Temporal lobe (tissue), 4 donors: ENCODE measurements at places on chromosomes 6 and 20. TPM values are rescaled to one million over a fixed set of nuclear protein-coding genes. Genes with fewer than 3 reads are reported as not detected.

Gene SH3BGRL2
- 16.5 TPM for total RNA-seq

Gene NKAIN2
- 115 TPM for total RNA-seq

Gene SLC26A8
- total RNA-seq = 3.2 TPM

Gene MOG
- 0.25 TPM for total RNA-seq

Gene ASIP
- total RNA-seq = not detected

Gene TFAP2D
- total RNA-seq = 0.49 TPM

Gene ARMH2
- total RNA-seq = not detected

Gene OLIG3
- total RNA-seq = not detected

Gene TNFRSF21
- 33.9 TPM for total RNA-seq

Gene CSNK2B
- total RNA-seq = 55.8 TPM

Gene ARHGAP18
- 5.7 TPM for total RNA-seq
